IMR-90 (cell line): ENCODE measurements at places on chromosomes 6 and 20. TPM values are rescaled to one million over a fixed set of nuclear protein-coding genes. Genes with fewer than 3 reads are reported as not detected.
A peak's percentile ranks its signal among the peaks of the same experiment; 100 is the strongest.

LTB gene
- not detected in 2 replicates for total RNA-seq

TUBB2B gene
- 13.3 and 13.6 TPM in 2 replicates for total RNA-seq

PLA2G7 gene
- total RNA-seq: not detected in 2 replicates

TP53TG5 gene
- not detected in 2 replicates for total RNA-seq

- no peak for DNase-seq
- peaks cover 17% of the 10 kb centered on the region for H3K4me1 ChIP-seq
- no peaks in the 10 kb centered on the region for H3K27me3 ChIP-seq
- H3K4me3 ChIP-seq: no peak overlapping the region
Observed at GRCh38 chr20:38141204-38141888, 23.7 kb downstream of the TGM2 start.

- H3K4me3 ChIP-seq: no peak overlapping the region
- no peaks in the 10 kb centered on the region for H3K27me3 ChIP-seq
- H3K27ac ChIP-seq: no peak overlapping the region
- no peaks in the 10 kb centered on the region for H3K4me1 ChIP-seq
- DNase-seq: no peak
Observed at GRCh38 chr6:169968541-169969270, 217.3 kb downstream of the ERMARD start.

TP53INP2 gene
- 1.1 and 1.3 TPM in 2 replicates for total RNA-seq

DNA sequence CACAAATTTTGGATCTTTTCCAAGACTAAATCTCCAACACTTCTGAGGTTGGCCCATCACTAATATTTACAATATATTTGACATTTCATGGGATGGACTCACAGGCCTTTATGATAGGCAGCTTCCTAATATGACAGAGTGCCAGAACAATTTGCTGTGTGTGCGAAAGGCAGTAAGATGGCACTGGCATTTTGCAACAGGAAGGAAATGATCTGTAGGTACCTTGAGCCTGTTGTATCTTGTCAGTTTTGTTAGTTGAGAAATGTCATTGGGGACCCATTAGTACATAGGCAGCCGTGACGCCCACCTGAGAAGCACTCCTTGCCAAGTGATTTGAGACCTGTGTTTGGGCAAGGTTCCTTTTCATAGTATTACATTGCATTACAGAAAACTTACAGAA, 153.4 kb upstream of the HEY2 start:
- H3K27ac ChIP-seq: no peak overlapping the region
- H3K36me3 ChIP-seq: no peaks in the 10 kb centered on the region
- DNase-seq: no peak
- no peaks in the 10 kb centered on the region for H3K27me3 ChIP-seq
- H3K4me1 ChIP-seq: no peaks in the 10 kb centered on the region
- no peak overlapping the region for H3K4me3 ChIP-seq

DNA sequence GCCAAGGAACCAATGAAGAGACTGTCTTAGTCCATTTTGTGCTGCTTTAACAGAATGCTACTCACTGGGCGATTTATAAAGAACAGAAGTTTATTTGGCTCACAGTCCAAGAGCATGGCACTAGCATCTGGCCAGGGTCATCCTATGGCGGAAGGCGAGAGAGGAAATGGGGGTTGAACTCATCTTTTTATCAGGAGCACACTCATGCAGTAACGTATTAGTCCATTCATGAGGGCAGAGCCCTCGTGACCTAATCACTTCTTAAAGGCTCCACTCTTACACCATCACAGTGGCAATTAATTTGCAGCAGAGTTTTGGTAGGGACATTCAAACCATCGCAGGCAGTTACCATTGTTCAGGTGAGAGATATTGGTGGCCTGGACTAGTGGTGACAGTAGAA, 8.5 kb downstream of the ARFGEF2 start:
- H3K27me3 ChIP-seq: no peaks in the 10 kb centered on the region
- H3K27ac ChIP-seq: no peak overlapping the region
- peaks cover 24% of the 10 kb centered on the region for H3K4me1 ChIP-seq
- H3K36me3 ChIP-seq: no peaks in the 10 kb centered on the region

DNA sequence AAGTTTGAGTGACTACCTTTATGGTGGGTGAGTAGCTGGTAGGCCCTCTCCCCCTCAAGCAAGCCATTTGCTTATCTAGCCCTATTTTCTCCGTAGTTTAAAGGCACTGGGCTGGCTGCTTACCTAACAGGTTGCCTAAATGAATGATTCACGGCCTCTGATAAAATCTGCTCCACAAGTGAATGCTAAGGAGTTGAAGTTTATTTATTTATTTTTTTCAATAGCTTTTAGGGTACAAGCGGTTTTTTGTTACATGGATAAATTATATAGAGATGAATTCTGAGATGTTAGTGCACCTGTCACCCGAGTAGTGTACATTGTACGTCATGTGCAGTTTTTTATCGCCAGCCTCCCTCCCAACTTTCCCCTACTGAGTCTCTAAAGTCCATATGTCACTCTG, 8.3 kb upstream of the CDH26 start:
- no peaks in the 10 kb centered on the region for H3K36me3 ChIP-seq
- no peak overlapping the region for H3K4me3 ChIP-seq

MACROD2 gene
- total RNA-seq: 0.28 TPM in 1 of 2 replicates, not detected in the other

DNA sequence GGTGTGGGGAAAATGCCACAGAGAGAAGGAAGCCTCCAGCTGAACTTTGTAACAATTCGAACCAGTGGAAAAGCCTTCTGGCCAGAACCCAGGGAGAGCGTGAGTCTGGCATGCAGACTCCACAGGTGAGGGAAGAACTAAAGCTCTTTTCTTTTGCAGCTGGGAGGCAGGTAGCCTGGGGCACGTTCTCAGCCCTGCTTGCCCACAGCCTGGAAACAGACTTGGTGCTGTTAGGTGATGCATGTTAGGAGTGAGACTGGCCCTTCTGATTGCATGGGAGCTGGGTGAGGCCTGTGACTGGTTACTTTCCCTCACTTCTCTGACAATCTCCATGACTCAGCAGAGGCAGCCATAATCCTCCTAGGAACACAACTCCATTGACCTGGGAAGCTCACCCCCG, 34.2 kb downstream of the PROKR2 start:
- H3K36me3 ChIP-seq: no peaks in the 10 kb centered on the region
- no peak overlapping the region for H3K27ac ChIP-seq

FABP7 gene
- total RNA-seq: not detected in 2 replicates

- H3K4me3 ChIP-seq: no peak overlapping the region
- peaks cover 4% of the 10 kb centered on the region for H3K27me3 ChIP-seq
- no peak for DNase-seq
- no peak overlapping the region for H3K27ac ChIP-seq
- H3K4me1 ChIP-seq: no peaks in the 10 kb centered on the region
Observed at GRCh38 chr6:157747370-157747769, 75.7 kb upstream of the SNX9 start.

GRCh38 chr6:38445925-38446324, 193.8 kb downstream of the BTBD9 start:
- DNase-seq: peak; percentile 4
- H3K4me3 ChIP-seq: no peak overlapping the region
- H3K4me1 ChIP-seq: peaks cover 2% of the 10 kb centered on the region; the same call in 1 of the 2 replicates
- H3K27ac ChIP-seq: no peak overlapping the region
- no peaks in the 10 kb centered on the region for H3K27me3 ChIP-seq
- H3K36me3 ChIP-seq: no peaks in the 10 kb centered on the region

ENPP4 gene
- under 0.01 TPM in 2 replicates for total RNA-seq

PET117 gene
- total RNA-seq: 3.9 and 12.8 TPM in 2 replicates

GRCh38 chr20:58719258-58719657, 26.7 kb downstream of the NPEPL1 start:
- no peak overlapping the region for H3K27ac ChIP-seq
- H3K36me3 ChIP-seq: no peaks in the 10 kb centered on the region
- H3K27me3 ChIP-seq: peaks cover 37% of the 10 kb centered on the region
